Foreskin keratinocyte (primary cell): ENCODE measurements at places on chromosomes 1 and 21. TPM values are rescaled to one million over a fixed set of nuclear protein-coding genes. Genes with fewer than 3 reads are reported as not detected.

The CRP gene
- not detected in 2 replicates for total RNA-seq

GRCh38 chr1:205672395-205672889 is 7.9 kb downstream of the SLC45A3 start:
- DNase-seq = no peak

DNA sequence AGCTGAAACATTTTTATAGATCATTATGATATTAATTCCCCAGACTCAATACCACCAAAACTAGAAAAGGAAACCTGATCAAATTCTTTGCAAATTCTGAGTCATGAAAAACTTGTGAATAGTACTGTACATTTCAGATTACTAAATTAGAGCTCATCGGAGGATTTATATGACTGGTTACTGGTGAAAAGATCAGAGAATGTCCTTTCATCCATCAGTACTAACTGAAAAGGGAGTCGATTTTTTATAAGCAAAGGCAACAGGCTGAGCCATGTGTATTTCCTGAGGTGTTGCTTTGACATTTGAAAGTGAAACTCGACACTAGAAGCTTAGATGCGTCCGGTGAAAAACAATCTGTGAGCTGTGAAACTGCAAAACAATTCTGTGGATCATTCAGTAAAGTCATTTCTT is 155.7 kb downstream of the TNFSF18 start:
- no peak for DNase-seq

GRCh38 chr1:30908696-30909364 is at the start of gene SDC3:
SDC3 (minus strand) TSS chr1:30908758; CDS start chr1:30908586, 172 bp downstream.
- no peak for DNase-seq

DNA sequence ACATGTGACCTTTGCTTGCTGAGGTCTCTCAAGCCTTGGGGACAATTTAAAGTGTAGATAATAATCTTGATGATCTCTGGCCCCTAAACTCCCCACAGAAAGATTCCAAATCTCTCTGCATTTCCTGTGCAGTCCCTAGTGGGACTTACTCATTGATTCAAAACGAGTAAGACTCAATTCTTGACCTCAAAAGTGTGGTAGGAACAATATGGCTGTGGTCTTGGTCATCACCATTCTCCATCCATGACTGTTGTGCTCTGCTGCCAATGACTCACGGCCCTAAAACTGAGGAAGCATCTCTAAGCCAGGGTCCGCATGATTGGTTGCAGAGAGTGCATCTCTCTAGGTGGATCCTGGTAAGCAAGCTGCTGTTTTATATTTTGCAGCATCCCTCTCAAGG is 268.0 kb downstream of the PTGER3 start:
- DNase-seq = no peak

The HAO2 gene
- not detected in 2 replicates for total RNA-seq

DNA sequence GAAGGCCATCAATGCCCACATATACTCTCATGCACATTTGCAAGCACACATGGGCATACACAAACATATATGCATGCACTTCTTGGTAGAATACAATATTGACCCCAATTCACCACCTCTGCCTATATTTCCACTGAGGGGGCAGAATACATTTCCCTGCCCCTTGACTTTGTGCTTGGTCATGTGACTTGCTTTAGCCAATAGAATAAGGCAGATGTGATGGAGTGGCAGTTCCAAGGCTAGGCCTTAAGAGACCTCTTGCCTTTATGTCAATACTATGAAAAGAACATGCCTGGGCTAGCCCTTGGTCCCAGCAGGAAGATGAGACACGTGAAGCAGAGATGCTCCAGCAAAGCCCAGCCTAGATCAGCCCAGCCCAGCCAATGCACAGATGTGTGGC is 66.0 kb upstream of the GRIK3 start:
- no peak for DNase-seq

DNA sequence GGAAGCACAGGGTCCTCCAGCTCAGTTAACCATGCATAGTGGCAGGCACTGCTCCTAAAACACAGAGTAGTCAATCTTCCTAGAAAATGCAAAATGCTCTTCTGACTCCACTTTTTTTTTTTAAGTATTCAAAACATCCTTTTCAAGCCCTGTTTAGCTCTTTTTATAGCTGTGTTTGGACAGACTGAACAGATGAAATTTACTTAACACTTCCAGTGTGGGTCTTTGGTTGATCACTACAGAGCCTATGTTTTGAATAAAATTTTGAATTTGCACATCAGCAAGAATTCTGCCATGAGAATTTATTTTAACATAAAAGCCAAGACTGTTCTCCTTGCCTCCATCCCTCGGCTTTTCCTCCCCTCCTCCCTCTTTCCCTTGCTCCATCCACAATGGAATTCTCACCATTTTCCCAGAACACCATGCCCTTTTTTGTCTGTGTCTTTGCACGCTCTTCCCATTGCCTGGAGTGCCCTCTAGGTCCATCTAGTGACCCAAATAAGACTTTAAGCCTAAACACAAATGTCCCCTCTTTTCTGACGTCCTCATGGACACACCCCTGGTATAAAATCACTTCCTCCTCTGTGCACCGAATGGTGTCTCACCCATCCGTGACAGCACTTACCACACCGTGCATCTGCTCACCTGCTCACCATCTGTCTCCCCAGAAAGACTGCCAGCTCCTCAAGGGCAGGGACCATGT is 24.0 kb upstream of the CPT2 start:
- DNase-seq = peak; percentile 7

DNA sequence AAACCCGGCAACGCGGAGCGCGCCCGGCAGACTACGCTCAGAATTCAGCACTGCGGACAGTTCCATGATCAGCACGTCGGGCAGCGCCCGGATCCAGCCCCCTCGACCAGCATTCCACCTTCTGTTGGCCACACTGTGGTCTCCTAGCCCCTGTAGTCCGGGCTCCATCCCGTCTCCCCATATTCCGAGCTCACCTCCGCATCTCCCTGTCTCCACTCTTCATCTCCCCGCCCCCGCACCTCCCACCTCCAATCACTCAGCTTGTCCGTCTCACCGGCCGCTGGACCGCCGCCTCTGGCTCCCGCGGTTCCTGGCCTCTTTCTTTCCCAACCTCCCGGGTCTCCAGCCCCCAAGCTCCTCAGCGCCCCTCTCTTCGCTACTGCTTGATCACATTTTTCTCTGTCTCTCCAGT is 500 bp downstream of the EPHA10 start:
- no peak for DNase-seq

The GPR153 gene
- 7.5 and 7.9 TPM in 2 replicates for total RNA-seq

GRCh38 chr1:61064673-61065072 is 17.7 kb upstream of the NFIA start:
- DNase-seq = no peak

DNA sequence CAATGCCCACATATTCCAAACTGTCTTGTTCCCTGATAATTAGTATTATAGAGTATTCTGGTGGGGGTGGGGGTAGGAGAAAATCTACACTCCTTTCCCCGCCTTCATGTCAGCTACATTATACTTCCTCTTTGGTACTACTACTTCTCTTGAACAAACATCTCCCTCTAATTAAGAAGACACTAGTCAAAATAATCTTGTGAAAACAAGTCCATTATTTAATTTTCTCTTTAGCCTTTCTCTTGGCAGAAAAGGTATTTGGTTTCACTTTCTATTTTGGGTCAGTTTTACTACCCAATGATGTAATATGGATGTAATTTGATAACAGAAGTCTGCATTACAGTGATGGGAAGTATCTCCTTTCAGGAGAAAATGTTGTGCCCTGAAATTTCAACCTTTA is 22.5 kb downstream of the NTMT2 start:
- peak; percentile 18 for DNase-seq

The CASP9 gene
- 2.4 and 3.9 TPM in 2 replicates for total RNA-seq

The ARHGEF19 gene
- 10.7 and 15.3 TPM in 2 replicates for total RNA-seq

- DNase-seq = no peak
Measured at GRCh38 chr1:205706601-205707502, 26.5 kb upstream of the SLC45A3 start.
